ENCODE measurements at places on chromosomes 4 and X. TPM values are rescaled to one million over a fixed set of nuclear protein-coding genes. Genes with fewer than 3 reads are reported as not detected.

The NALF2 gene
- 0.76 TPM for polyA plus RNA-seq

The PAGE2B gene
- polyA plus RNA-seq: 0.57 TPM

The F8A3 gene
- 4.4 TPM for polyA plus RNA-seq

The PRR32 gene
- polyA plus RNA-seq: 0.18 TPM

The HSD17B13 gene
- 0.49 TPM for polyA plus RNA-seq

The SCML1 gene
- polyA plus RNA-seq: 14.1 TPM

The SHISA3 gene
- polyA plus RNA-seq: 13.2 TPM

The LRAT gene
- 1.6 TPM for polyA plus RNA-seq

The CPZ gene
- 3.1 TPM for polyA plus RNA-seq

The UGT2B10 gene
- polyA plus RNA-seq: 0.25 TPM

DNA sequence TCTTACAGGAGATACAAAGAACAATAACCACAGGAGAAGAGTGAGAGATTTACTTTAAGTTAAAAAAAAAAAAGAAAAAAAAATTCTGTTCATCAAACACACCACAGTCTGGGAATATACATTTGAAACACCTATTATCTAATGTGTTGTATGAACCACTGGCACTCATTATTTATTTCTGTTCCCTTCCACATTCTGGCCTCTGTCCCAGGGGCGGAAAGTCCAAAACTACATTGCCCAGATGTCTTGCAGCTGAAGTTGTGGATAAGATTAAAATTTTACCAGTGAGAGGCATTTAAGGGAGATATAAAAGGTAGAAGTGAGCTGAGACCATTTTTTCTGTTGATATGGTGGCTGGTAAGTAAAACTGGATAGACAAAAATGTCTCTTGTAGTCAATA is 56.2 kb downstream of the SCLT1 start:
- peaks cover 3% of the 10 kb centered on the region for H3K4me1 ChIP-seq
- no peak overlapping the region for H3K27ac ChIP-seq
- no peaks in the 10 kb centered on the region for H3K27me3 ChIP-seq
- no peak overlapping the region for H3K4me3 ChIP-seq
- no peak for DNase-seq
- H3K36me3 ChIP-seq: peaks cover 3% of the 10 kb centered on the region

GRCh38 chr4:1052231-1052671 is 40.8 kb downstream of the FGFRL1 start:
- no peaks in the 10 kb centered on the region for H3K36me3 ChIP-seq
- peaks cover 81% of the 10 kb centered on the region for H3K27me3 ChIP-seq
- H3K4me3 ChIP-seq: no peak overlapping the region
- peaks cover 11% of the 10 kb centered on the region for H3K4me1 ChIP-seq
- DNase-seq: no peak

DNA sequence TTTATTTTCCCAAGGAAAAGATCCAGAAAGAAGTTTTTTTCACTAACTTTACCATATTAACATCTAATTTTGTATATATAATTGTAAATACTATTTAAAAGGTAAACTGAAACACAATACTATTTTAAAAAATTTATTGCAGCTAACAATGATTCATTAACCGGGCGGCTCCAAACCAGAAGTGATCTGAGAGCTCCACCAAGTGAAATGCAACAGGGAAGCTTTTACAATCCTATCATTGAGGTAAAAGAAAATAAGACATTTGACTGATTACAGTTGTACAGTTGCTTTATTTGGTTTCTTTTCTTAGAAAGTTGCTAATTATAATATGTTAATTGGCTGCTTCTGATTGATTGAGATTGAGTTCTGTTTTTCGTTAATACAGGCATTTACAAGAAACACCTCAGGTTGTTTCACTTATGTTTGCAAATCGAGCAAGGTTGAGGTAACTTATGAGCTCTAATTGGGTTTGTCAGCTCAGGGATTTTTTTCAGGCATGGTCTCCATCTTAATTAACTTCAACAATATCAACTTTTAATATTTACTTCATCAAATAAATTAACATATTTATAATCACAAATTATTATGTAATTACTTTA is 220.2 kb upstream of the UGT8 start:
- H3K27ac ChIP-seq: no peak overlapping the region
- no peak overlapping the region for H3K4me3 ChIP-seq
- DNase-seq: peak; percentile 22

GRCh38 chr4:76544725-76545124 is 109.7 kb downstream of the SHROOM3 start:
- H3K4me3 ChIP-seq: no peak overlapping the region
- DNase-seq: no peak
- no peaks in the 10 kb centered on the region for H3K36me3 ChIP-seq
- H3K4me1 ChIP-seq: no peaks in the 10 kb centered on the region
- H3K27me3 ChIP-seq: no peaks in the 10 kb centered on the region

DNA sequence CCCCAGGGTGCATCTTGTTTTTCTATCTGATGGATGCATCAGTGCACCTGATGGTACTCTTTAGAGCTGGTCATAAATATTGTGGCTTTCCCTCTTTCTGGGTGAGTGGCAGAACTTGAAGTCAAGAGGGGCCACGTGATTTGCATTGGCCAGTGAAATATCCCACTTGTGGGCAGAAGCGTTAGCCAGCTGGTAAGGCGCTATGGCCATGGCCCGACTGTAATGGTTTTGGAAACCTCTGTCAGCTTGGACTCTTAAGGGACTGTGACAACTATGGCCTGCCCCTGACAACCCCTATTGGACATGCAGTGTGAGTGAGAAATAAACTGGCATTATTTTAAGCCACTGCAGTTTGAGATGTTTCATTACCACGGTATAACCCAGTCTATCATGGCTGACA is 72.8 kb downstream of the SEL1L3 start:
- no peaks in the 10 kb centered on the region for H3K4me1 ChIP-seq
- no peak overlapping the region for H3K4me3 ChIP-seq
- no peaks in the 10 kb centered on the region for H3K27me3 ChIP-seq
- H3K36me3 ChIP-seq: peaks cover 28% of the 10 kb centered on the region
- no peak for DNase-seq
- no peak overlapping the region for H3K27ac ChIP-seq

- no peak for DNase-seq
- no peak overlapping the region for H3K4me3 ChIP-seq
Observed at GRCh38 chr4:82790060-82790660, 8.4 kb downstream of the SCD5 start.

GRCh38 chr4:16205298-16206164 is 20.7 kb downstream of the TAPT1 start:
- H3K4me1 ChIP-seq: no peaks in the 10 kb centered on the region
- DNase-seq: peak; percentile 25
- peaks cover 14% of the 10 kb centered on the region for H3K36me3 ChIP-seq
- H3K27ac ChIP-seq: no peak overlapping the region
- no peaks in the 10 kb centered on the region for H3K27me3 ChIP-seq
- no peak overlapping the region for H3K4me3 ChIP-seq

Measured in large intestine (tissue), 12 donors.